ENCODE measurements at places on chromosomes 1 and 21.

DNA sequence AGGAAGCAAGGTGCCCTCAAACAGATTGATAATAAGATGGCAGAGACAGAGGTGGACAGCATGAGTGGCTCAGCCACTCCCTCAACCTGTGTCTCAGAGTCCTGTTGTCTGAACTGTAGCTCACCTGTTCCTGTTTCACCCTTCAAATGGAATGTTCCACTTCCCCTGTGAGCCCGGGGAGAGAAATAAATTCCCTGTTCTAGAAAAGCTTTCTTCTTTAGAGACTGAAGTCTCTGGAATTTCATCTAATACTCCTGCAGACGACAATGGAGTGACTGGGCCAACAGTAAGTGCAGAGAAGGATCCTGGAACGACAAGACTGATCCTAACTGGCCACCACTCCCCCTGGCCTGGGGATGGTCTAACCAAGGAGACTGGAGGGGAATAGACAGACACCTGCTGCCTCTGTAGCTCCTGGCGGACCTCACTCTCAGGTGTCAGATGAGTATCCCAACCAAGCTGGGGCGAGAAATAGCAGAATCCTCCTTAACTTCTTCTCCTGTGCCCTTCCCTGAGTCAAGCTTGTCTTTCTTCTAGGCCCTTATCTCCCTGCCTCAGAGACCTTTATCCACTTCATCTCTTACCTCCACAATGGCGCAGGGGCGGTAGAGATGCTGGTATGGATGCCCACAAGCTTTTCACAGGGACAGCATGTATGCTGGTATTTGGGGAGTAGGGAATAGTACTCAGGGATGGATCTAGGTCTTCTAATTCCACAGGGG, 45.4 kb downstream of the PLEKHA6 start:
- no peak for DNase-seq

DNA sequence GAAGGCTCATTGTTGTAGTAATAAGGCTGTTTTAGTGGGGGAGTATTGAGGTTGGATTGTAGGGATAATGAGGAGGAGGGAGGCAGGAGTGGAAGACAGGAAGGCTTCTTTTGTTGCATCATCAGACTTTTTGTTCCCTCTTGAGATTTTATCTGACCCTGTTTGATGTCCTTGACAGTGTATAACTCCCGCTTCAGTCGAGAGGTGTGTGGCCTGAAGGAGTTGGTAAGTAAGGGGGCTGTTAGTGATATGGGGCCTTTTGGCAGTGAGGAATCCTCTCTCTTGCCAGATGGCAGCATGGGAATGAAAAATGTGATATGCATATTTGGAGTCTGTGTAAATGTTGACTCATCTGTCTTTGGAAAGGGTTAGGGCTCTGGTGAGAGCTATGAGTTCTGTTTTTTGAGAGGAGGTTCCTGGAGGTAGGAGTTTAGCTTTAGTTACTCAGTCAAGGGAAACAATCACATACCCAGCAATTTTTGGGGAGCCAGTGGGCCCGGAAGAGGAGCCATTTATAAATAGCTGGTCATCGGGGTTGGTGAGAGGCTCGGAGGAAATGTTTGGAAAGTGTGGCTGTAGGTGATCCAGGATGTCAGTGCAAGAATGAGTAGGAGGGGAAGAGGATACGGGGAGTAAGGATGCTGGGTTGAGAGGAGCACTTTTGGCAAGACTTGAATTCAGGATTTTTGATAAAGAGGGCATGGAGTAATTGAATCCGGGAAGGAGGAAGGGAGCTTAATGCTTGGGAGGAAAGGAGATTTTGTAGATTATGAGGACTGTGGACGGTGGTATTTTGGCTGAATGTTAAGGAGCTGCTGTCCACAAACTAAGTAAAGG, 136.7 kb upstream of the ETV3 start:
- DNase-seq, result no peak

- no peak for DNase-seq
These were observed 53.6 kb downstream of the KCNAB2 start for GRCh38 chr1:6099297-6099696.

- DNase-seq, result no peak
These were observed 59.0 kb downstream of the MTR start for GRCh38 chr1:236853921-236854604.

DNA sequence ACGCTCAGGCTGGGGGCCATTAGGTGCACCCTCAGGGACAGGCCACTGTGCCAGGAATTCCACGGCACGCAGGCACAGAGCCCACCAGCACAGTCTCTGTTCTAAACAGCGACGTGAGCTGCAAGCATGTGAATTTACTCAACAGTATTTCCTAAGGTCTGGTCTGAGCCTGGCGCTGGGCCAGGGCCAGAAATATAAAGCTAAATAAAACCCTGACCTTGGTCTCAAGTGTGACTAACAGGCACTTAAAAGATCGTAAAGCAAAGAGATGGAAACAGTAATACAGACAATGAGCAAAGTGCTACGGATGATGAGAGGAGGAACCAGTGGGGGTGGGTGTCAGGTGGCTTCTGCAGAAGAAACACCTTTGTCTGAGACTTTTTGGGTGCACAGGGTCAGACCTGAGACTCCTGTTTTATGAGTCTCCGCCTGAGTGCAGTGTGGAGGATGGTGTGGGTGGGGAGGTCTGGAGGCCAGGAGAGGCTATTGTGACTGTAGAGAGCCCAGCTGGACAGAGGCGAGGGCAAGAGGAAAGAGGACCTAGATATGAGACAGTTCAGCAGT, 53.4 kb upstream of the EDN2 start:
- no peak for DNase-seq

DNA sequence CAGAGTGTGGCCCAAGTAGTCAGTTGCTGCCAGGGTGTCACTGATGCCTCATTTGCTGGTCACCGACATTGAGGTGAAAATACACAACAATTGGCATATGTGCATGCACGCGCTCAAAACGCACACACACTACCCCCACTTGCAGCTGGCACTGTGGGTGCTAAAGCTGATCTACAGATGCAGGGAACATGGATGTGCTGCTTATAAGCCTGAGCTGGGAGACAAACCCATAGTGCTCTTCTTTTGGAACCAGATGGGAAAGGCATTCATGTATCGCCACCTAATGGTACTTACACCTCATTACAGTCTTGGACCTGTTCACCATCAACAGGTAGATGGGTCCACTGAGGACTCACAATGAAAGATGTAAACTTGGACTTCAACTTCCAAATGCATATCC, 70.3 kb upstream of the CAMK1G start:
- DNase-seq, result no peak

GRCh38 chr1:209103092-209103491, 480.4 kb upstream of the CAMK1G start:
- DNase-seq, result no peak

DNA sequence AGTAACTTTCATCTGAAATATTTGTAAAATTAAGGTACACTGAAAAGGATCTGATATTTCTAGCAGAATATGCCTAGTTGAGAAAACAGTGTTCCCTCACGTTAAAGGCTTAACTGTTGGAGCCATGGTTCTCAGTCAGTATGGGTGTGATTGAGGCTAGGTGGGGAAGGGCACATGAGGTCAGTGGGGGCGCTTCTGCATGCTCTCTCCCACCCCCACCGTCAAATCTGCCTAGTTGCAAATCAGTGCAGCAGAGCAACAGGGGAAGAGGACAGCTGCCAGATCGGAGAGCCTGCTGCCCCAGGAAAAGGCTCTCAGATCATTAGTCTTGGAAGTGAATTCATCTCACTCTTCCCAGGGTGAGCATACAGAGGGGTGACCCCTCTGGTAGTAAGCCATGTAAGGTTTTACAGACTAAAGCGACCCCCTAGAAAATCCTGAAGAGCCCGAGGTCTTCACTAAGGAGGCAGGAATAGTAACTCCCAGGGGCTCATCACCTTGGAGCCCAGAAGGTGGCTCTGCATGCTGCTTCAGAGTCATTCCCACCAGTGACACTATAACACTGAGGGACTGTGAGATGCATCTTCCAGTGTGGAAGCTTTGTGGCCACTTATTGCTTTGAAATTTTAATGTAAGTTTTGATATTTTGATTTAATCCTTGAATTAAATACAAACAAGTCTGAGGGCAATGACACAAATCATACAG, 83.1 kb upstream of the BARHL2 start:
- no peak for DNase-seq

- DNase-seq, result no peak
These were observed 117.0 kb downstream of the CD247 start for GRCh38 chr1:167401260-167401873.

GRCh38 chr1:110610696-110611286, 4.6 kb upstream of the KCNA2 start:
- DNase-seq, result no peak

GRCh38 chr1:244325056-244325758, 126.5 kb downstream of the ADSS2 start:
- DNase-seq, result no peak

DNA sequence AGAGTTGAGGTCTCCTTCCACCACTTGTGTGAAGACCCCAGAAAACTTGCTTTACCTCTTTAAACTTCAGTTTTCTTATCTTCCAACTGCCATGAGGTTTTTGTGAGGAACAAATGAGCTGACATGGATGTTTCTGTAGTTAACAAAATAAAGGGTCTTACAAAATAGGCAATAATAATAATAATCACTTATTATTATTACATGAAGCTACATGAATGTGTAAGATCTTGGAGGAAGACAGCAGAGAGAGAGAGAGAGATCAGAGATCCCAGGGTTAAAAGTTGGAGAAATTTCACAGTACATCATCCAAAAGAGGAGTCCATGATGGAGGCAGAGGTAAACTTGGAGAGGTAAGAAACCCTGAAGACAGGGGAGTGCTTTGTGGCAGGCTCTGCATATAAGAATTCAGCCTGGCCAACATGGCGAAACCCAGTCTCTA, 10.7 kb downstream of the RCC1 start:
- no peak for DNase-seq

DNA sequence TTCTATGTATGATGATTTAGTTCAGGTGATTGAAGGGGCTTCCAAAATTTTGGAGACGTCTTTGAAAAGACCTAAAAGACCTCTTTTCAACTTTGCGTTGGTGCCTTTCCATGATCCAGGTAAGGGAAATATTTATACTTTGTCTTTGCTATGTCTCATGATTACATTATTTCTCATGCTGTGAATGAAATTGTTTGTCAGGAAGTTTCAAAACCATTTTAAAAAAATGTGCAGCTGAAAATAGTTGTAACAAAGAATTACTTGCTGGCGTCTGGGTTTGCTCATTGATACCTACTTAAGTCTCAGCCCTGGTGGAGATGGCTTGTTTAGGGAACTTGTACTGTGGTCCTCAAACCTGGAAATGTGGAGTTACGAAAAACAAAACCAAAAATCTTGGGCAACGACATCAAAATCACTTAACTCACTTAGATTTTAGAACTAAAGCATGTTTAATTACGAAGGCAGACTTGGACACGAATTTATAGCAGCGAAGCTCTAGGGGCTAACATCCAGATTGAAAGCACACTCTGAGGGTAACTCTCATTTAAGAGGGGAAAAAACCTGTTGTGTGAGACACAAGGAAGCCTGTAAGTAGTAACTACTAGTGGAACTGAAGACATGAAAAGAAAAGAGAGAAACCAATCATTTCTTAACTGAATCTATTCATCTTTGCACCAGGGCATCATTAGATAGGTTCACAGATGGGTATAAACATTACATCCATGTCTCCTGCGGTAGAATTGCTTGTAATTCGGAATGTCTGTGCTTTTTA, 924 bp downstream of the HMCN1 start:
- DNase-seq, result no peak

DNA sequence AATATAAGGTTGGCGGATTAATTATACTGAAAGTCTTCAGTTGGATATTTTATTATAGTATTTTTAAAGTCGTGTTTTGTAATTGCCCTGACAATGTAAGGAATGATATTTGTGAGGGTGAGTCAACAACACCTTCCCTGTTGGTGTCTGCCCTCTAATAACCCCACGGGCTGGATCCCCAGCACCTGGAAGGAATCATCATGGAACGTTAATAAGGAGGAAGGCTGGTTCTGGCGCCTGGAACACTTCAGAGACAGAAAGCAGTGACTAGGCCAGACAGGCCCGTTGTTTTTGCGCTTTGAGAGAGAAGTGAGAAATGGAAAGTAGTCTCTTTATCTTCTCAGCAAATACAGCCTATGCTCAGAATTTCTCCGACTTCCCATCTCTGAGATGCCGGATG, 31.6 kb downstream of the TEX35 start:
- DNase-seq, result no peak
